NCI-H1436 (cell line): ENCODE measurements at places on chromosomes 11 and 22.

DNA sequence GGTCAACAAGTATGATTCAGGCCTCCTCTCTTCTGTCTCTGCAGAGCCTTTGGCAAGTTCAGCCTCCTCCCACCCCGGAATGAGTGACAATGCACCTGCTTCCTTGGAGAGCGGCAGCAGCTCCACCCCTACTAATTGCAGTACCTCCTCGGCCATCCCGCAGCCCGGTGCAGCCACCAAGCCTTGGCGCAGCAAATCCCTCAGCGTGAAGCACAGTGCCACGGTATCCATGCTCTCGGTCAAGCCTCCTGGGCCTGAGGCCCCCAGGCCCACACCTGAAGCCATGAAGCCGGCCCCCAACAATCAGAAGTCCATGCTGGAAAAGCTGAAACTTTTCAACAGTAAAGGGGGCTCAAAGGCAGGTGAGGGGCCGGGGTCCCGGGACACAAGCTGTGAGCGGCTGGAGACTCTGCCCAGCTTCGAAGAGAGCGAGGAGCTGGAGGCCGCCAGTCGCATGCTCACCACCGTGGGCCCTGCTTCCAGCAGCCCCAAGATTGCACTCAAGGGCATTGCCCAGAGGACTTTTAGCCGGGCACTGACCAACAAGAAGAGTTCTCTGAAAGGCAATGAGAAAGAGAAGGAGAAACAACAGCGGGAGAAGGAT, 220.6 kb downstream of the NAV2 start:
- DNase-seq: no peak

DNA sequence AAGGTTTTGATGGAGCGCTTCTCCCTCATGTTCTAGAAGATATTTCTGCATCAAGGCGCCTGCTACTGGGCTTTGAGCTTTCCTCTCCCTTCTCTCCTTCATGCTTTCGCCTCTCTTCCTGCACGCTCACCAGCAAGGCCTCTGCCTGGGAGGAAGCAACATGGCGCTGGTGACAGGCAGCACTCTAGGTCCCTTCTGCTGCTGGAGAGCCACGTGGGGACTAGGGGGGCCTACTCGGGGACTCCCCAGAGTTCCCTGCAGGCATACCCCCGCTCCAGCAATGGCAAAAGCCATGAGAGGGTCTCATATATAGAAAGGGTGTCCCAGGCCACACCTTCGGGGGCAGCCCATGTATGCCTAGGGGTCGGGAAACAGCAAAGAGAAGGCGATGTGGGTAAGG, 49.7 kb downstream of the GRIK4 start:
- no peak for DNase-seq

DNA sequence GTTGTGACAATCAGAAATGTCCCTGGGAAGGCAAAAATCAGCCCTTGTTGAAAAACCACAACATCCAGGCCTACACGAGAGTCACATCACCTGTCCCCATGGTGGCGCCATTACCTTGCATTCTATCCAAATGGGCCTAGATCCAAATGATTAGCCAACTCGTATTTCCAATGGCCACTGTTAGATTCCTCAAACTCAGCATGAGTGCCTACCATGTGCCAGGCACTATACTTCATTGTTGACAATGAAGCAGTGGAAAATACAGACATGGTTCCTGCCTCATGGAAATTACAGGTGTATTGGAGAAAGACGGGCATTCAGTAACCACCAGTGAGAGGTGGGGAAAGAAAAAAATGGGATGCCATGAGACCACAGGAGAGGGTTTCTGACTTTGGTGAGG, 29.8 kb upstream of the CREB3L1 start:
- peak; percentile 47 for DNase-seq

DNA sequence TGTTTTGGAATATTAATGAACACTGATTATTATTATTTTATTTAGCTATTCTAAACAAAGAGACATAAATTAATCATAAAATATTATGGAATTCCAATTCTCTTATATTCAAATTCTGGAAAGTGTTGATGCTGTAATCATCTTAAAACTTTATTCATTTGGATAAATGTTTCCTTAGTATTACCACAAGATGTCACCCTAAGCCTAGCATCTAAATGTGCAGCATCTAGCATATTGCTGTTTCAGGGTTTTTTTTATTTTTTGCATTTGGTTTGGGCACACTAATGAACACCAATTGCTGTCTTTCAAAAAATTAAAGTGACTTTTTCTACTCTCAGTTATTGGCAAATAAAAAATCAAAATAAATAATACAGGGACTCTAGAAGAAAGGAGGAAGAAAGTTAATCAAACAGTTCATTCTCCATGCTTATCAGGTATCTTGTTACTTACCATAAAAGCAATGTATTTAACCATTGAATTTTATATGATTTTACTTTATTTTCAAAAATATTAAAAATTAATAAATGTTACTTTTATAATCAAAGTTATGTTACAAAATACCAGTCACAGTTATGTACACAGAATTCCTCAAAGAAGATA, 31.8 kb downstream of the DLG2 start:
- peak; percentile 24 for DNase-seq

- peak; percentile 59 for DNase-seq
Measured at GRCh38 chr22:23849009-23850006, 8.4 kb upstream of the SLC2A11 start.

GRCh38 chr11:127070808-127071207, 70.2 kb upstream of the KIRREL3 start:
- DNase-seq: no peak

DNA sequence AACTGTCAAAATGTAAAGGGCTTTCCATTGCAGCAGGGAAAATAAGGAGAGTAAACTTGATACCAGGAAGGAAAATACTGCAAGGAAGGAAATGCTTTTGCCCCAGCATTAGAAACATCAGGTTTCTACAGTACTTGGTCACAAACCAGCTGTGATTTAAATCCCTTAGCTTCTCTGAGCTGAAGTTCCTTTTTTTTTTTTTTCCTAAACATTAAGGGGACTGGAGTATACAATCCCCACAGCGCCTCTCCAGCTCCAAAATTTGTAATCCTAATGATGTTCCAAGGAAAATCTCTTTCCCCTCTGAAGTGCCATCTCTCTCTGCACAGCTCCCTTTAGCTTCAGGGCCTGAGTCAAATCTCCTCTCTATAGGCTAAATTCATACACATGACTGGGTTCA, 220.5 kb upstream of the PITPNB start:
- DNase-seq: no peak

DNA sequence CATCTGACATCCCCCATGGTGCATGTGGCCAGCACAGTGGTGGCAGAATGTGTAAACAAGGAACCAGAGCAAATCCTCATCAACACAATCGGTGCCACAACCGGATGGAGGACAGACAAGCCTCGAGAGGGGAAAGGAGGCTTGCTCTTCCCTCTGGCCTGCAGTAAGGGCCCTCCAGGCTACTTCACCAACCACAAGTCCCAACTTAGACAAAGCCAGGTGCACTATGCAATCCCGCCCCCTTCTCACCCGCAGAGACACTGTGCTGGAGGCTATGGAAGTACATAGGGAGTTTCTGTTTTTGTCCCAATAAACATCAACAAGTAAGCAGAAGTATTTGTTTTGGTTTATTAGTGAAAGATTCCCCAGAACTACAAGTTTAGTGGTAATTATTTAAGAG, 54.3 kb downstream of the SPATA19 start:
- DNase-seq: no peak

DNA sequence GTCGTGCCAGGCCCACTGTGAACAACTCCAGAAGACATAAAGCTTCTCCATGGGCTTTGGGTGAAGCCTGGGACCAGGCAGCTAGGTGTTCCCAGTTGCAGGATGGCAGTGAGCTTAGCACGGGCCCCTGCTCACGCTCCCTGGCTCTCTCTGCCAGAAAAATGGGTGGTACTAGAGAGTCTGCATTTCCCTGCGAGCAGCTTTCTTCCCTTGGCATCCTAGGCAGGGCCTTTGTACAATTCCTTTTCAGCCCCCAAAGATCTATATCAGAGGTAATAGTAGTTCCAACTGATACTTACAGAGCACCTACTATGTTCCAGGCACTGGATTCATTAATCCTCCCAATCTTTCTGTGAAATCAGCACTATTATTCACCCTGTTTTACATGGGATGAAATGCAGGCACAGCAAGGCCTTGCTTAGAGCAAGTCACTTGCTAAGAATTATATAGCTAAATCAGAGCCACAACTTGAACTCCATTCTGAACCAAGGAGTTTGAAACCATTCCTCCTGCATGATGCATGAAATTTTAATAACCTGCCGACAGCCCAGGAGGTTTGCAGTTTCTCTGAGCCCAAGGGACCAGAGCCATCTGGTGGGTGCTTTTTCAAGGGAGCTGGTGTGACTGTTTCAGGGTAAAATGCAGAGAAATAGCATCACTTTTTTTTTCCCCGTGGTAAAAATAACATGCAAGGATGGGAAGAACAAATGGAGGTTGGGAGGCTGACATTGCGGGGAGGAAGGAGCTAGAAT, 22.7 kb downstream of the NAV2 start:
- no peak for DNase-seq

- DNase-seq: no peak
Measured at GRCh38 chr11:30585125-30585891, 845 bp downstream of the MPPED2 start.

- no peak for DNase-seq
Measured at GRCh38 chr22:25567251-25567675, 2.8 kb downstream of the GRK3 start.

DNA sequence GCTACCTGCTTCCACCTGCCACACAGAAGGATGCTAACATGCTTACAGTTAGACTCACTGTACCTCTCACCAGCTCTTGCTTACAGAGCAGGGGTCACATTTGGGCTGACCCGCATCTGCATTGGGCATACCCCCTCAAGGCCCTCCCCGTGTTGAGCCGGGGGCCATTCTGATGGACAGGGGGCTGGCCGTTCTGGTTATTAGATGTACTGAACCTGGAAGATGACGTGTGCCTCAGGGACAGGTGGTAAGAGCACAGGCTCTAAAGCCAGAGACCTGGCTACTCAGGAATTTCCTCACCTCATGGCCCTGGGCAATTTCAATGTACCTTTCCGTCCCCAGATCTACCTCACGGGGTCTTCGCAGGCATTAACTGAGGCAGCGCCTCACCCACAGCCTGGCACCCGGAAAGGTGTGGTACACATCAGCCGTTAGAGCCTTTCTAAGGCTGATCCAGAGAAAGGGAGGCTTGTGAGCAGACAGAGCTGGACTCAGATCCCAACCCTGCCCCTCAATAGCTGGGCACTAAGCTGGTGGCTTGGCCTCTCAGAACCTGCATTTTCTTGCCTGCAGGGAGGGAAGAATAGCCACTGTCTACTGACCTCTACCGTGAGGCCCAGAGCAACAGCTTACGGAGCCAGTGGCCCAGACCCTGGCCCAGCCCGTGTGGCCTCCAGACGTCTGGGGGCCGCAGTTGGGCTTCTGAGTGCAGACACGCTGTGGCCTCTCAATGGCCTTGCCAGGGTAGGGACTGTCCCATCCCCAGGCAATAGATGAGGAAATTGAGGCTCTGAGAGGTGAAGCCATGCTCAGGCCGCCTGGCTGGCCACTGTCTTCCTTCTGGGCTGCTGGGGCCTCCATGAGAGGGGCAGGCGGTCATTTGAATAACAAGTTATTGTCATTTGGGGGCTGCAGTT, 100.6 kb downstream of the MORC2 start:
- DNase-seq: no peak

DNA sequence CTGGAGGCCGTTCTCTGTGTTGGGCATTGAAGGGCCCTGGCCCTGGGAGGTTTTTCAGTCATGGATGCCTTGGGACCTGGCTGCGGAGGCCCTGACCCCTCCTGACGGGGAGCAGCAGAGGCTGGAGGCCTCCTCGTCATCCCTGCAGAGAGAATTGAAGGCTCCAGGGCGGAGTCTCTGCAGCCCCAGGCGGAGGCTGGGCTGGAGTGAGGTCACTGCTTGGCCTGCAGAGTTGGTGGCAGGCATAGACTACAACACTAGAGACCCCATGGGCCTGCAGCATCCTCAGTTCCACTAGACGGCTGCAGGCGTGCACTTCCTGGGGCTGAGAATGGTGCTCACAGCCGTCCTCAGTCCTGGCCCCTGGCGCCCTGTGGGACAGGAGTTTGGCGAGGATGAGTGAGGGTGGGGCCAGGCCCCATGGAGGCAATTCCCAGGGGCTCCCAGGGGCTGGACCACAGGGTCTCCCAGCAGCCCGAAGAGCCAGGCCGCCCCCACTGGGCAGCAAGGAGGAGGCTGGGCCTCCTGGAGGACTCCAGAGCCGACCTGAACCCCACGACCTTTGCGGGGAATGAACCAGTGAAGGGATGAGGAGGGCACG, 1194.9 kb downstream of the BRD1 start:
- no peak for DNase-seq

DNA sequence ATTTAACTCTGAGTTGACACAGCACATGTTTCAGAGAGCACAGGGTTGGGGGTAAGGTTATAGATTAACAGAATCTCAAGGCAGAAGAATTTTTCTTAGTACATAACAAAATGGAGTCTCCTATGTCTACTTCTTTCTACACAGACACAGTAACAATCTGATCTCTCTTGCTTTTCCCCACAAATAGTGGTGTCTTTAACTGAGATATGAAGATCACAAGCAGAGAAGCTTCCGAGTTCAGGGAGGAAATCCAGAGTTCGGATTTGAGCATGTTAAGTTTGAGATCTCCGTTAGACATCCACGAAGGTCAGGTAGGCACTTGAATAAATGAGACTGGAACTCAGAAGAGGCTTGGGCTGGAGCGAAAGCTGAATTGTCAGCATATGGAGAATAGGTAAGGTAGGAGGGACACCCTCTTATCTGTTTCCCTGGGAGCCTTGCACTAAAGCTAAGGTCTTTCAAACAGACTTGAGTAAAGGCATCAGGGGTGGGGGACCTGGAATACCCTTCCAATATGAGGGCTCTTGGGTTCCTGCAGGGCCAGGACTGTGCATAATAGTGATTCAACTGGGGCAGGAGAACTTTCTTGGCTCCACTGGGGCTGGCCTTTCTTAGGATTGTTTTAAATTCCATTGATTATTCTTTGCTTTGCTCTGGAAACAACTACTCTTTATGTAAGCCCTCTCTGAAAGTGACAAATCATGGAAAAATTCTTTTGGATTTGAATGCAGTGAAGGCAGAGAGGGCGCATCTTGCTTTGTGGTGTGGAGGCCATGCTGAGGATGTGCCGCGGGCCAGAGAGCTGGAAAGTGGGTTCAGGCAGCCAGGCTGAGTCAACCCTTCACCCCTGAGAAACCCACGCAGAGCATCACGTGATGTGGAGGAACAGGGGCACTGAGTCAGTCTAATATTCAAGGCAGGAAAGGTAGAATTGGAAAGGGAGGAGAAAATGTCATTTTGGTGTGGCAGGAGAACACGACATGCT, 62.7 kb upstream of the AMPD3 start:
- no peak for DNase-seq

DNA sequence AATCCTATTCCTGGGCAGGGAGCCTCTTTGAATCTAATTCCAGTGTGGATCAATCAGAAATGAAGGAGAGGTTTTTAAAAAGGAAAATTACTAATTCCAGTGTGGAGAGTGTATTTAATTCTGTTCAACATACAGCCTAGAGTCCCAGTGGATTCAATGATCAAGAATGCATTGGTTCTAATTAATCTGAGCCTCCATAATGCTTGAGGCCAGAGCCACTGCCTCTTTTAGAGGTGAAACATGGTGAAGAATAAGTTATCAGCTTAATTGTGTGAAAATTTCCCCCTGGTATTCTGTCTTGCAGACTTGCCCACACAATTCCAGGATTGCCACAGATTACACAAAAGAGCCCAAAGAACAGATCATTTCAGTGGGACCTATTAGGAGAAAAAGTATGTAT, 87.7 kb downstream of the TECTA start:
- no peak for DNase-seq
